ENCODE measurements at places on chromosomes 1 and 21.
A peak's percentile ranks its signal among the peaks of the same experiment; 100 is the strongest.

GRCh38 chr1:164092603-164093353 is 466.2 kb upstream of the PBX1 start:
- DNase-seq = peak; percentile 2

- DNase-seq = peak; percentile 70
Measured at GRCh38 chr1:19811206-19811851, 3.8 kb downstream of the RNF186 start.

DNA sequence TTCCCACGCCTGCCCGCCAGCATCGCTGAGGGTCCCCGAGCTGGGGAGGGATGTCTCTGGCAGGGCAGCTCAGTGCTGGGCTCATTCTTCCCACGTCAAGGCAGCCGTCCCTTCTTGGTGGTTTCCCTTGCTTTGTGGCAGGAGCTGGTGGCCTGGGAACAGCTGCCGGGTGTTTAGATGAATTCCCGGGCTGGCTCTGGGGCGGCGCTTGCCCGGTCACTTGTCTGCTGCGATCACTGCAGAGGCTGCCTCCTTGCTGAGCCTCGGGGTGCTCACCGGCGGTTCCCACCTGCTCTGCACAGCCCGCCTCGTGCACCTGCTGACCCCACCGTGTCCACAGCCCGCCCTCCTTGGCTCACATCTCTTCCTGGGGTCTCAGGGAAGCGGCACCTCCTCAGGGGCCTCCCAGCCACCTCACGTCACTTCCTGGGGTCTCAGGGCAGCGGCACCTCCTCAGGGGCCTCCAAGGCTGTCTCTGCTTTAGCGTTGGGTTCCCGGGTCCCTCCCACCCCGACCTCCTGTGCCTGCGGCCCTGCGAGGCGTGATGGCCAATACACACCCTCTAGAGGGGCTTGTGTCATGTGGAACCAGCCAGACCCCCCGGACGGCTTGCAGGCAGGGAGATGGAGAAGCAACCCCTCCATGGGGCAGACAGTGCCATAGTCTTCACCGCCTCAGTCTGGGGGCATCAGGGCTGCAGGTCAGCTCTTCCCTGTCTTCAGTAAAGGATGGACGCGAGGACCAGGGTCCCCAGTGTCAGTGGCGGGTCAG is 13.5 kb downstream of the COL18A1 start:
- DNase-seq = no peak

- no peak for DNase-seq
Measured at GRCh38 chr1:65821386-65821785, 28.7 kb downstream of the PDE4B start.

DNA sequence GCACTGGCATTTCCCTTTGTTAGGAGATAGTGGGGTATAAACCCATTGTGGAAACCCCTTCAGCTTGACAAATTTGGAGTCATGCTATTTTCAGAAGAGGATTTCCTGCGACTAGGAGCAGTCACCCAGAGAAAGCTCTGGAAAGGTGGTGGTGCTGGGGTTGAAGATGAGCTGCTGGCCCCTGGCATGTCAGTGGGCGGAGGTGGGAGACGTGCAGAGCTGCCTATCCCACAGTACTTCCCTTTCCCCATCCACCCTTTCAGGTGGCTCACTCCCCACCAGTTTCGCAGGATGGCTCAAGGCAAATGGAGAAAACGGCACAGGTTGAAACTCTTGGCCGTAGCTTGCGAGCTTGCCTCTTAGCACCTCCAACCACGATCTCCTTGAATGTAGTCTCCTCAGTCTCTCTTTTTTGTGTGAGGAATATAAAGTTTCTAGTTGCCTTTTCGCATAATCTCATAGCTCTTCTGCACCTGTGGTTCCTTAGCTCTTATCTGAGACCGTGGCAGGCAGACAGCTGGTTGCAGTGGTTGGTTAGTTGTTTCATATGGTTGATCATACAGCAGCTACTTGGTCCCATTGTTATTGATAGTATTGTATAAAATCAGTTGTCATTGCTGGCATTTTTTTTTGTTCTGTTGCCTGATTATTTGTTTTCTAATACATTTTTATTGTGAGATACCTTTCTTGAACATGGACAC is 48.2 kb downstream of the ADARB1 start:
- DNase-seq = no peak

DNA sequence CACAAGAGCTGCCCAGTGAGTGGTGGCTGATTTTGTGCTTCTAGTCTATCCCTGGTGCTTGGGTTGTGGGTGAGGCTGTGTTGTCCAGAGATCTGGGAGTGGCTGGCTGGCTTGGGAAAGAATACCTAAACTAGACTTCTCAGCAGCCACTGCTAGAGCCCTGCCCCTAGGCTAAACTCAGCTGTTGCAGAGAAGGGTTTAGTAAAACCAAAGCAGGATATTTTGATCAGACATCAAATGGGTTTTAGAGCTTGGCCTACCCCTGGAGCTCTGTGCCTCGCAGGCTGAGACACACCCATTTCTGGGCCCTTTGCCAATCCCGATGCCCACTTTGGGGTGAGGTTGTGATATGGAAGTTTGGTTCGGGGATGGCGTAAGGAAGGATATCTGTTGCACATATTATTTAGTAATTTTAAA is 88.5 kb downstream of the UCK2 start:
- no peak for DNase-seq

DNA sequence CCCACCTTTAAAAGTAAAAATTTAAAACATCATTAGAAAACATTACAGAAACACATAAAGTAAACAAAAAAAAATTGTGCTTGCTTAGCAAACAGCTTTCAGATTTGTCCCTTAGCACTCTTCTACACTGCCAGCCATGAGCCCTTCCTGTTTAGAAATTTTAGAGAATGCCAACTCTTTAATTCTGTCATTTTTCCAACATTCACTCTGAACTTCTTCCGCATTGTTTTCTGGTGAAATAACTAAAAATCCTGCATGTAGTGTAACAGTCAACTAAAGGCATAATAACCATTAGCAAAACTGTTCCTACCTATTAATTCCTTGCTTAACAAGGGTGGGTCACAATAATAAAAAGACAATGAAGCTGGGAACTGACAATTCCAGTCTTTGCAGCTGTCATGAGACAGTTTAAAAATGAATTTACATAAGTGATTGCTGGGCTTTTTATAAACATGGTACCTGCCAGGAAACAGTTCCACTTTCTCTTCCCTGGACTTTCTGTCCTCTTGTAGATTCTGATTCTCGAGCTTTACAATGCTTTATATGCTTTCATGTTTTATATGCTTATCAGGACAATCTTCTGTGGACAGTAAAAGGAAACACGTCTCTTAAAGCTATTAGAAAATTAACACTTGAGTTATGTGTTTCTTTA is 19.0 kb downstream of the GNG12 start:
- peak; percentile 27 for DNase-seq

DNA sequence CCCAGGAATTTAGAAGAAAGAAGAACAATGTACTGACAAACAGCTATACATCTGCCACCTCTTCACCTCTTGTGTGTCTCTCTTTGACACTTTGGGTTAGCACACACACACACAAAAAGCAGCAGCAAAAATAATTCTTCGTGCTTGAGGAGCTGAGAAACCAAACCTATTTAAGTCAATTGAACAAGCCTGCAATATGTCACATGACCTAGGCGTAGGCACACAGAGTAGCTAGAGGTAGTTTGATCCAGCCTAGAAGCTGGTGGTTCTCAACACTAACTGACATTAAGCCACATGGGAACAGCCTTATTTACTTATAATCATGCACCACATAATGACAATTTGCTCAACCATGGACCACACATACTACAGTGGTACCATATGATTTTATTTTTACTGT is 32.3 kb downstream of the RRAGC start:
- no peak for DNase-seq

DNA sequence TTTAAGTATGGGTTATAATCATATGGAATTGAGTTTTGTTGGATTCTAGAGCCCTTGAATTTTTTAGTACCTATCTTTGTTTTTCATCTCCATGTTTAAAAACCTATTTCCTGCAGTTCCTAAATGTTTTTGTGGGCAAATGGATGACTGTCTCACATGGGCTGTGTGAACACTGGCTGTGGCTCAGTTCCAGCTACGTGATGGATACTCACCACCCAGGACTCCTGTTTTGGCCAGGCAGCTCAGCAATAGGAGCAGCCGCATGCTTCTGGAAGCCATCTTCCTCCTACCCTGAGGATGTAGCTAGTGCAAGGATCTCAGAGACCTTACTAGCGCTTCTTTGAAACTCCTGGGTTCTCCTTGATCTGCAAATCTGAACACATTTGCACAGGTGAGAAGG is 2.8 kb downstream of the REG4 start:
- no peak for DNase-seq

DNA sequence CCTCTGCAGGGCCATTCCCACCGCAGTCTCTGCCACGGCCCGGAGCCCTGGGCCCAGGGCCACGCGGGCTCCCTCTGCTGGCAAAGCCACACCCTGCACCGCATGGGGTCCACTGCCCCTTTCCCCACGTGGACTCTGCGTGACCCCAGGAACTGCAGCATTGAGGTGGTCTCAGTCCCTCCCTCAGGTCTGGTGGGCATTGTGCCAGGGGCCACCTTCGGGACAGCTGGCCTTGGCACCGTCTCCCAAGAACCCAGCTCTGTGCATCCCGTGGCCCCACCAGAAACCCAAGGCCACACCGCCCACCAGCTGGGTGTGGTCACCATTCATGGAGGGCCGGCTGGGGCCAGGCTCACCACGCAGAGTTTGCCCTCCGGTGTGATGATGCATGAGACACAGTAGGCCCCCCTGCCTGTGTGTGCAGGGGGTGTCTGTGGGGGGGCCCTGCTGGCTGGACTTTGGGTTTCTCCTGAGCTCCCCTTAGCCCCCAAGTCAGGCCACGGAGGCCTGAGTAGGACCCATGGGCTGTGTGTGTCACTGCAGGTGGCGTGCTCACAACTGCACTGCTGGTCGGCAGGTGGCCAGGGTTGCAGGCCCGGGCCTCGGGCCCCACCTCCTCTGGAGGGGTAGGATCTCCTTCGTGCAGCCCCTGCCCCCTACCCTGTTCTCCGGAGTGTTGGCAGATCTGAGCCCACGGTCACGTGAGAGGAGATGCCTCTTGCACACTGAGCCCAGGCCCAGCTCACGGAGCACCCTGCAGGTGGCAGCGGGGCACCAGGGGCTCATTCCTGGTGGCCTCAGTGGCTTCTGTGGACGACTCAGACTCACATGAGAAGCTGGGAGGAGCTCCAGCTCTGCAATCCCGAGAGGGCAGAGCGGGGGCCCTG is 5.8 kb downstream of the VWA1 start:
- DNase-seq = no peak

DNA sequence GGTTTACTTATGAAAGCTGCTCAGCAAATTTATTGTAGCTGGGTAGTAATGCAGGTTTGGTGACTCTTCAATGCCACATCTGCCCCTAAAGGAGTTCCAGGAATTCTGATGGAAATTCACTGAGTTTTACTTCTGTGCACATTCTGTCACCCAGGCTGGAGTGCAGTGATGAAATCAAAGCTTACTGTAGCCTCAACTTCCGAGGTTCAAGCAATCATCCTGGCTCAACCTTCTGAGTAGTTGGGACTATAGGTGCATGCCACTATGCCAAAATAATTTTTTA is 150.6 kb upstream of the RUNX1 start:
- no peak for DNase-seq

- no peak for DNase-seq
Measured at GRCh38 chr1:168771104-168771630, 42.2 kb upstream of the DPT start.

DNA sequence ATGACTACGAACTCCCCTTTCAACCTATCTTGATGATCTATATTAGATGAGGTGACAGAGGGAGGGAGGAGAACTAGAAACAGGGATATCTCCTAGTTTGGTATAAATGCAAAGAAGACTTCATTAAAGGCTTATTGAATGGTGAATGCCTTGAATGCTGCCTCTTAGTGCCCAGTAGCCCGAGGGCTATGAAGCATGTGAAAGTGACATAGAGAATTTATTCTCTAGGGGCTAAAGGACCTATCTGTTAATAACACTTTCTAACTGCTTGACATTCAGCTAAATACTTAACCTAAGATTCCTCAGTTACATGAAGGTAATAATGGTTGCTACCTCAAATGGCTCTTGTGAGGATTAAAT is 764.1 kb downstream of the LTN1 start:
- no peak for DNase-seq

DNA sequence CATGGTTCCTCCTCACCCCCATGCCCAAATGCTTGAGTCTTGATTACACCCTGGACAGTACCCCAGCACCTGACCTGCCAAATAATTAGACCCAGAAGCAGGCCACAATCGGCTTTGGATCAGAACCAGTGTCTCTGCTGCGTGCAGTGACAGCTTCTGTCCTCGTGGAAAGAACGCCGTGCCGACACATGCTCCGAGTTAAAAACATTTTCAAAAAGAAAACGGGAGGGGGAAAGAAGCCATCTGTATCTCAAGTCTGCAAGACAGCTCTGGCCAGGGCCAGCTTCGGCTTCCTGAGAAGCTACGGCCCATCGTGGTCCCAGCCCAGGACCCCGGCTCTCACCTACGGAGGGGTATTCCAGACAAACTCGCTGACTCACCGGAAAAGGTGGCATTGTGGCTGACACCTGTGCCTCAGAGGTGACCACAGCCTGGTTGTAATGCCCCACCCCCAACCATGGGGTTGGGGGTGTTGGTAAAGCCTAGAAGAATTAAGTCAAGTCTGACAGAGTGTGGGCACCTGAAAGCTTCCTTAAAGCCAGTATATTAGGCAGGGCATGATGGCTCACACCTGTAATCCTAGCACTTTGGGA is 25.8 kb downstream of the SSBP3 start:
- DNase-seq = no peak

DNA sequence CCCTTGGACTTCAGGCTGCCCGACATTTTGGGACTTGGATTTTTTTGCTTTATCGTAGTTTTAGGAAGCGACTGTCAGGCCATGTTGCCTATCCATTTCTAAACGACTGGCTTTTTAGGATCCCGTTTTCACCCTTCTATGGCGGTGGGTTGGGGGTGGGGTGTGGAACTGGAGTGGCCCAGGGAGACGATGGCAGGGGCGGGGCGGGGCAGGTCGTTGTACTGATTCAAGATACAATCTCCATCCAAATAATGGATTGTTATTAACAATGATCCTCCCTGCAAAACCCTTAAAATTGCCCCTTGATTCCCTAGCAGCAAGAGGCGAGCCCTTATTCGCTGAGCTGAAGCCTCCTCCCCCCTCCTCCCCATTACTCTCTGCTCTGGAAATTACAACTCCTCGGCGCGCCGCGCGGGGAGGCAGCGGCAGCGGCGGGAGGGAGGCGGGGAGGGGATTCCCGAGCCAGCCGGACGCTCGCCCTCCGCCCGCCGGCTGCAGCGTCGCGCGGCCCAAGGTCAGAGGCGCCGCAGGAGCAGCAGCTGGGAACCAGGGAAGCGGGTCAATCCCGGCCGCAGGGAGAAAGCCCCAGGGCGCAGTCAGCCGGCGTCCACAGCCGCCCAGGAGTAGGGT is at the start of gene TRIM67:
TRIM67 (plus strand) TSS at position 392 of the 630 bp plus-strand sequence. CDS start 912 bp downstream, outside the sequence.
- no peak for DNase-seq

DNA sequence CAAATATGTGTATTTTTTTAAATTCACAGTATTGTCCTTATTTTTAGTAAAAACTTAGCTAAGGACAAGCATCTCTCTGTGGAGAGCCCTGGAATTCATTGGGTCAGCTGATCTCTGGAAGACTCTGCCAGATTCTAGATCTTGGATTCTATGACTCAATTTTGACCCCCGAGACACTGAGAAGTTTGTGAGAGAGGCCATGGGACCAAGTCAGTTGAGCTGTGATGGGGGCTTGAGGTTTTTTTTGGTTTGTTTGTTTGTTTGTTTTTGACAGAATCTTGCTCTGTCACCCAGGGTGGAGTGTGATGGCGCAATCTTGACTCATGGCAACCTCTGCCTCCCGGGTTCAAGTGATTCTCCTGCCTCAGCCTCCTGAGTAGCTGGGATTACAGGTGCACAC is 13.5 kb downstream of the SHISA4 start:
- DNase-seq = no peak

- DNase-seq = no peak
Measured at GRCh38 chr1:66323958-66324625, 209.9 kb upstream of the SGIP1 start.

GRCh38 chr1:44554706-44555105 is 119.6 kb downstream of the TMEM53 start:
- peak; percentile 85 for DNase-seq

Data from epithelial cell of esophagus (primary cell).